RWPE2 (cell line): ENCODE measurements at places on chromosomes 11 and 22.

DNA sequence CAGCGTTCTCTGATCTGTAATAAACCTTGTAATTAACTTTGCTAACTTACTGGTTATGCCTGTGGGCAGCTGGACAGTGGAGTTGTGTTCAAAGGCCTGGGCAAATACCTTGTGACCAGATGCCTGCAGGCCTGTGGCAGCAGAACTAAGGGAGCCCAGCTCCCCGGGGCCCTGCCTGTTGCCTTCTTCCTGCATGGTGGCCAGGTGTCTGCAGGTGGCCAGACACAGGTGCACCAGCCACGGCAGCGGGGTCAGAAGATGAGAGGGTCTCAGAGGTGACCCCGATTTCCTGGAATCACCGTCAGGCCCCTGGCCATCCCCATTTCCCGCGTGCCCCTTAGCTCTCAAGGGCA, 127.2 kb downstream of the OSBP2 start:
- no peak for DNase-seq

GRCh38 chr11:133219543-133219942, 312.8 kb downstream of the OPCML start:
- no peak for DNase-seq

GRCh38 chr11:1235901-1236315, 13.0 kb downstream of the MUC5B start:
- peak; percentile 38 for DNase-seq

DNA sequence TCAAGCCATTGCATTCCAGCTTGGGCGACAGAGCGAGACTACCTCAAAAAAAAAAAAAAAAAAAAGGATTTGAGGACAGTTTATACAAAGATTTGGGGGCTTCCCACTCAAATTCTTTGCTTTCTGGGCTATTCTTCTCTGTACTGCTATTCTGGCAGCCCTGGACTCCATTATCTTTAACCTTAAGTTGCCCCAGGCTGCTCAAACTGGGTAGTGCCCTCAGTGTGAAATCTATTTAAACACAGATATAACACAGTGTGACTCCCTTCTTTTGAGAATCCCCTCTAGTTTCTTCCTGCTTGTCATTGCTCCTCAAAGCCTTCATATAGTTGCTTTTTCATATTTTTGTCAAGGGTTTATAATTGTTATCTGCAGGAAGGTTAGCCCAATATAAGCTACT, 49.5 kb upstream of the WEE1 start:
- no peak for DNase-seq

GRCh38 chr11:10267821-10268220, 26.2 kb downstream of the SBF2 start:
- no peak for DNase-seq

GRCh38 chr11:66325263-66325671, 8.4 kb upstream of the CD248 start:
- no peak for DNase-seq

- no peak for DNase-seq
Observed at GRCh38 chr11:12817681-12818332, 143.6 kb downstream of the TEAD1 start.

DNA sequence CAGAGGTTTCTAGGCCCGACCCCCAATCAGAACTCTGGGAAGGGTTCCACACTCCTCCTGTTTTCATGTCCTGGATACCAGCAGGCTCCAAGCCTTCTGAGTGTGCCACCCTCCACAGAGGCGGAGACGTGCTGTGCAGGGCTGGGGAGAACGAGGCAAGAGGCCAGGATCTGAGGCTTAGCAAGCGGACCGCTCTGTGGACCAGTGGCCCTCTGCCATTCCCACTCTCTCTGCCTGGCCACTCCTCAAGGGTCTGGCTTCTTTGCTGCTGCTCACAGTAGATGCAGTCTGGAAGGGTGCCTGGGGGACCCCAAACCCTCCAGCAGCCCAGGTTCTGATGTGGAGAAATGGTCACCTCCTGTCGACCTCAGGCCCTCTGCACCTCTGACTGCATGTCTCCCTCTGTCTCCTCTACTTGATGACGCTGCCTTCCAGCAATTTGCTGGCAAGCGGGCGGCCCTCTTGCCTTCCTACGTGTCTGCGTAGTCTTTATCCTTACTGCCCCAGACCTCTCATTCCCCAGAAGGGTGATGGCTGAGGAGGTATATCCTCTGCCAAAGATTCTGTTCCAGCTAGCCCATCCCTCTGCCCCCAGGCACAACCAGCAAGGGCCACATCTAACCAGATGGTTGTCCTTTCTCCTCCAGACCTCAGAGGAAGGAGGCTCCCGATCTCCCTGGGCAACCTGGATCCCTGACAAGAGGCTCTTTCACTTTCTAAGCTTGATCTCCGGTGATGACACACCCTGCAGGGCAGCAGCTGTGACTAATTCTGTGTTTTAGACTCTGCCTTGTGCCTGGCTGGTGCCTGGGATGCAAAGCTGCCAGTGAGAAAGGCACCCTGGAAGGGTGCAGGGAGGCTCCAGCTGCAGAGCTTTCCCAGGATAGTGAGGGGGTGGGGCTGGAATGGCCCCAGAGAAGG, 87.3 kb downstream of the NAT10 start:
- DNase-seq: peak; percentile 79

- no peak for DNase-seq
Observed at GRCh38 chr11:101211407-101211975, 81.9 kb upstream of the PGR start.

GRCh38 chr11:88801484-88802123, 264.2 kb downstream of the GRM5 start:
- DNase-seq: no peak

- no peak for DNase-seq
Observed at GRCh38 chr22:22512951-22513350, 4.4 kb upstream of the ZNF280B start.

- DNase-seq: peak; percentile 15
Observed at GRCh38 chr11:118170231-118170630, 6.2 kb downstream of the SCN2B start.
